ENCODE measurements at places on chromosomes 4 and X.

GRCh38 chr4:16264798-16265197 lies 38.5 kb upstream of the TAPT1 start:
- DNase-seq: no peak

DNA sequence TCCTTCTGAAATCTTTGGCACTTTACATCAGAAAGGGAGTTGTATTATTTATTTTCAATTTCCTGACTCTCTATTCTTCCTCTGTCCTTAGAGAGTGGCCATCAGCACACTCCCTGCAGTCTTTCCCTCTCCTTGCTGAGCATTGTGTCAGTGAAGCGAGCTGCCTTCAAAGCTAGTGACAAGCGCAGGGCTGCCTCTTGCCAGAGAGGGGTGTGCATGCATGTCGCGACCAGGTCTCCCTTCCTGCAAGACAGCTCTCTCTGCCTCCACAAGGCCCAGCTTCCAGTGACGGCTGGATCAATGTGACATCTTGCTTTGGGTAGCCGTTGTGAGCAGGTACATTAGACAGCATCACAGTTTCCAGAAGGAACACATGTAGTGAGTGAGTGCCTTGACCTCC lies 810.9 kb upstream of the TENM3 start:
- no peak for DNase-seq

DNA sequence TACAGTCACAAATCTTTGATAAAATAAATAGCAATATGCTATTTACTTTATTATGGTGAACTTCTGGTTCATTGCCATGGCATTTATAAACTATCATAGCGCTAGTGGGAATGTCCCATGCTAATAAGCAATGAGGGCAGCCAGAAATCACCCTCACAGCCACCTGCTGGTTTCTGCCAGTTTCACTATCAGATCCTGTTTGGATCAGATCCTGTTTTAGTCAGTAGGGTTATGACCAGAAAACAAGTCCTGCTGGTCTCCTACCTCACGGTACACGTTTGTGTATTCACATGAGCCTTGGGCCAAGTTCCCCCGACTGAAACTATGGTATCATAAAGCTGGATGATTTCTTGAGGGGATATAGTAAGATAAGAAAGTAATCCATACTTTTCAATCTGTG lies 17.7 kb downstream of the FOXR2 start:
- no peak for DNase-seq

DNA sequence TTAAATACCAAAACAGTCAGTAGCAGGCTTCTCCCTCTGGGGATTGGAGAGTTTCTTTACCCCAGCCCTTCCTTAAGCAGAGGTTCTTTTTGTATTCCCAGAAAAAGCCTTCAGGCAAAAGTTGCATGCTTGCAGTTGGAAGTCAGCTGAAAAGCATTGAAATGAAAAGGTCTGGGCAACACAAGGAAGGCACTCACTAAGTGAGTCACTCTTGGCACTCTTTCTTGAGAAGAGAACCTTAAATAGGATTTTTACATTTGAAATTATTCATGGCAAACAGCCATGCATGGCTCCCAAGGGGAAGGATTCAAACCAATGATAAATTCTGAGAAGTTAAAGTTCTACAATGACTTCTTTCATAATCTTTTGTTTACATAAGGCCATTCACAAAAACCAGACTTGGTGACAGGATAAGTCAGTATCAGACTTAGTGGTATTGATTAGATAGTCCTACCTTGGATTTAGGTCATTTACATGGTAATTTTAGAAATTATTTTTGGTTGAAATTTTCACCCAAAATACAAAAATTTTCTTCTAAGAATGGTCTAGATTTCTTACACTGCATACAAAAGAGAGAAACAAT lies 2068.9 kb downstream of the PCDH7 start:
- DNase-seq: no peak

GRCh38 chrX:1453395-1453783 lies 680 bp upstream of the ASMTL start:
- peak; percentile 42 for DNase-seq

- DNase-seq: no peak
Measured at GRCh38 chr4:64756016-64756415, 346.8 kb upstream of the TECRL start.

- no peak for DNase-seq
Measured at GRCh38 chr4:5204781-5205180, 153.5 kb downstream of the STK32B start.

GRCh38 chr4:6972911-6973310 lies 63.3 kb downstream of the TBC1D14 start:
- no peak for DNase-seq

- DNase-seq: no peak
Measured at GRCh38 chrX:73563738-73564068, 706 bp downstream of the CHIC1 start.

DNA sequence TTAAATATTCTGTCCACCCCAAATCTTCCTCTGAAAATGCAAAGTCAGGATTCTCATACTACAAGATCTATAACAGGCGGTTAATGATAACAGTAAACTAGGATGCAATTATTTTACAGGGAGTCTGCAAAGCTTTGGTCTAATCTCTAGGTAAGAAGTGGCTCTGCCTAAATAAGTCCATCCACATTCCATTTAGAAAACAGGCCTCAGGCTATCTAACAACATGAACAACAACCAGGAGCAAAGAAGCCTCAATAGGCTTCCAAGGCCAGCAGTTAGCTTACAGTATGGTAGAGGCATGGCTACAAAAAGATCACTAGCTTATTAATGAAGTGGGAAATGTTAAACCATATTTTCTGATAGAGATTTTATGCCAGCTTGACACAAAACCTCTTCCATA lies 6.4 kb downstream of the MAB21L2 start:
- DNase-seq: no peak

GRCh38 chr4:13893211-13893610 lies 265.7 kb upstream of the BOD1L1 start:
- no peak for DNase-seq

DNA sequence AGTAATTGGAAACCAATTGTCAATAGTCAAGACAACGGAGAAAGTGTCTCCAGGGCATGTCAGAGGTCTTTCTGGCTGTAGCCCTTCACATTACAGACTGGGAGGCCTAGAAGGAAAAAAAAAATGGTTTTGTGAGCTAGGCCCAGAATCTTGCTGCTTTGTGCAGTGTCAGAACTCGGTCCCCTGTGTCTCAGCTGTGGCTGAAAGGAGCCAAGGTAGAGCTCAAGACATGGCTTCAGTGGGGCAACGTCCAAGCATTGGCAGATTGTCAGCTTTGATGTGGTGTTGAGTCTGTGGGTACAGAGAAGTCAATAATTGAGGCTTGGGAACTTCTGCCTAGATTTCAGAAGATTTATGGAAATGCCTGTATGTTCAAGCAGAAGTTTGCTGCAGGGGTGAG lies 103.0 kb downstream of the UGT2B28 start:
- no peak for DNase-seq

DNA sequence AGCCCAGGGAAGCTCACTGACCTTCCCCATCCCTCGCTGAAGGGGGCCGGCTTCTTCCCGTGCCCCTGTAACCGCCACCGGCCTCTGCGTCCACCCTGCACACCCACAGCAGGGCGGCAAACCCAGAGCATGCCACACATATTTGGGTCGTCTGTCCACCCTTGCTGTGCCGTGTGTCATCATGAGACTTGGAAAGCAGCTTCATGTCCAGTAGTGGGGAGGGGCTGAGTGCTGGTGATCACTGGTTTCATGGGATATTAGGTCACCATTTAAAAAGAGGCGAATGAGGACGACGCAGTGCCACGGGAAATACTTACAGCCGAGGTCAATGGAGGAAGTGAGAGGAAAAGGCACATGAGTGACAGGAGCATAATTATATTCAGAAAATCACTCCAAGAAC lies 74.8 kb downstream of the HTRA3 start:
- DNase-seq: no peak

DNA sequence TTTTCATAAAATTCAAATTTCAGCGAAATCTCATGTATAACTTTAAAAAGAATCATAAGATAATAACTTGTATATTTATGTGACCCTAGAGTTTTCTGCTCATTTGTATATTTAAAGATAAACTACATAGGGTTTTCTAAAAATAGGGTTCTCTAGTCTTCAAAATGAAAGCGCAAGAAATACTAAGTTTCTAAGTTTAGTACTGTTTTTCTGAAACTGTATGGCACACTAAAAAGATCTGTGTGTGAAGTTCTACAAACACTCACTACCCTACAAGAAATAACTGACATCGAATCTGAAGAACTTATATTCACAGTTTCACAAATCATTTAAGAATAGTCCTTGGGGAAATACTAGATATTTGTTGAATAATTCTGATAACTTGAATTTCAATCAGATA lies 38.7 kb upstream of the NDST4 start:
- no peak for DNase-seq

GRCh38 chrX:134671294-134671693 lies 13.0 kb upstream of the PLAC1 start:
- DNase-seq: no peak

DNA sequence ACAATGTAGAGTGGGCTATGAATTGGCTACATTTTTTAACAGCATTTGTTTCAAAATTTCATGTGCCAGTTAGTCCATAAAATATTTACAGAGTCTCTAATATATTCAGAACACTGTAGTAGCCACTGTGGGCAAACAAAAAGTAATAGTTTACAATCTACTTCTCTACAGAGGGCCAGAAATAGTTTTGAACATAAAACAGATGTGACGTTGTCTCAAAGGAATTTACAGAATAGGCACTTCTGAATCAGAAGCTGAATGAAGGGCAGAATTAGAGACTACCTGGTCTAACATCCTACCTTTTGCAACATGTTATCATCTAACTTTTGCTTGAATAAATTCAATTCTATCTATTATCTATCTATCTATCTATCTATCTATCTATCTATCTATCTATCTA lies 811.9 kb upstream of the EPHA5 start:
- DNase-seq: no peak

DNA sequence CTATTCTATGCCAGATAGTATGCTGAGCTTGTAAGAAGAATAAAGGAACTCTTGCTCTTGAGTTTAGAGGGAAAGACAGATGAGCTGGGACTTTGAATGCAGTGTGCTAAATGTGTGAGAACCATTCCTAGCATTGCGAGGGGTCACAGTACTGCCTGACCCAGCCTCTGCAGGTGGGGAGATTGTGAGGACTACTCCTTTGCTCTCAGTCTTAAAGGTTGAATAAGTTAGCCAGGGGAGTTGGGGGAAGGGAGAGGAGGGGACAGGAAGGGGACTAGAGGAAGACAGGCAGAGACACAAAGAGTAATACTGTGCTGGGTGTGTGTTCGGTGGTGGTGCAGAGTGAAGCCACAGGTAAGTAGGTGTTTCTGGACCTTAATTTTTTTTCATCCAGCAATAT lies 41.7 kb downstream of the DCUN1D4 start:
- no peak for DNase-seq

DNA sequence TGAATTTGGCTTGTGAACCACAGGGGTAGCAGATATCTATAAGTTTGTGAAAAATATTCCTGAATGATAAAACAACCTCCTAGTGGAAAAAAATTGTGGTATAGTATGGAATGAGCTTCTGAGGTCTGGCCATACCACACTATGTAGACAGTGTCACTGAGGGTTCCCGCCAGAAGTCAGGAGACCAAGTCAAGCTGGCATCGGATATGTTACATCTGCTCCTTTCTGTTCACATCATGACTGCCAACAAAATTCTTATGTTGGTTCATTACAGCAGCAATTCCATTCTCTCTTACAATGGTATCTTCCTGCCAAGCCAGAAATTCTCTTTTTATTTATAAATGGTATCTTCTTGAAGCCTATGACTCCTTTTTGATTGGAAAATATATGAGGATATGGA lies 273.0 kb downstream of the PPP3CA start:
- DNase-seq: no peak

GRCh38 chrX:122869171-122869570 lies 314.9 kb upstream of the GRIA3 start:
- DNase-seq: no peak

DNA sequence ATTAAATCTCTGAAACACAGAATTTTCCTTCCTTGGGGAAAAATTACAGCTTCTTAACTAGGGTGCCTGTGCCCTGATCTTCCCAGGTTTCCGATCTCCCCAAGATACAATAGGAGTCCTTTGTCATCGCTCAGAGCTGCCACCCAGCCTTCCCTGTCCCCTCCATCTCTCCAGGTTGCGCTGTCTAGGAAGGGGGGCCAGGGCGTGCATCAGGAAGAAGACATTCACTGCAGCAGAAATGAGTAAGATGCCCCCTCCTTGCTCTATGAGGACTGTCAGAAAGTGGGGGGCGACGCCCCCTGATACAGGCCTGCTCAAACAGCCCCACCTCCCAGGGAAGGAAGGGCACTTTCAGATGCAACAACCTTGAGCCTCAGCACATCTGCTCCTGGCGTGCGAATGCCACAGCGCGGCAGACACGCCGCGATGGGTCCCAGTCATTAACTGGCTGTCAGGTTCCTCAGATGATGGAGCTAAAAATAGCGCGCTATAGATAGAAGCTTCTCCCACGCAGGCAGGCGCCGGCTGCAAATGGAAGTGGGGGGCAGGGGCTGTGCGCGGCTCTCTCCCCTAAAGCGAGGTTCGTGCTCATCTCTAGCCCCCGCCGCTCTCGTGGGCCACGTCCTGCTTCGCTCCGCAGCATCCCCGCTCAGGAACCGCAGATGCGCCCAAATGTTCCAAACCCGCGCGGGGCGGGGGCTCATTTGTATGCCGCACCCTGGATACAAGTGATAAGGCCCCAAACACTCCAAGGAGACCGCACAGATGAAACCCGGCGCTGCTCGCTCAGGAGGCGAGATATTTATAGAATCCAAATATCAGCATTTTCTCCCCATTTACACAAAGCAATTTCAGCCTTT lies 57.6 kb upstream of the LGI2 start:
- no peak for DNase-seq

DNA sequence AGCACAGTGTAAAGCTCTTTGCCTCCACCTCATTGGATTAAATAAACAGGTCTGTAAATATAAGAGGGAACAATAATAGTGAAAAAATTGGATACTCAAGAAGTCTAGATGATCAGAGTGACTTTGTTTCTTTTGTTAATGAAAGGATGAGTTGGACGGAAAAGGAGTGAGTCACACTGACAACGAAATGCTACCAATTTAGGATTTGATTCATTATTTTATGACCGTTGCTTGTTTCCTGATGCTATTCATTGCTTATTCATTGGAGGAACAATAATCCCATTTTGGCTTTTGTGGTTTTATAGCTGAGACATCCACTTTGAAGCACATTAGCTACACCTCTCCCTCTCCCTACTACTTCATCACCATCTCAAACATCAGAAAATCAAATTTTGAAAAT lies 74.4 kb upstream of the DYNLT3 start:
- DNase-seq: no peak

- no peak for DNase-seq
Measured at GRCh38 chr4:176539785-176540175, 220.0 kb downstream of the SPCS3 start.

- no peak for DNase-seq
Measured at GRCh38 chr4:32340591-32340990, 1620.4 kb downstream of the PCDH7 start.

GRCh38 chr4:159900562-159900961 lies 797.7 kb downstream of the RAPGEF2 start:
- DNase-seq: no peak

Data from stimulated activated CD8-positive, alpha-beta memory T cell treated with anti-CD3 and anti-CD28 coated beads, Interleukin-4, amount 100 ng/mL, for 1 hour (primary cell).